ENCODE measurements at places on chromosomes 3 and 15.

- no peak for DNase-seq
Measured at GRCh38 chr3:176193032-176193730, 1004.1 kb downstream of the TBL1XR1 start.

GRCh38 chr15:57031605-57032004 is 113.2 kb downstream of the TCF12 start:
- DNase-seq: no peak

GRCh38 chr3:177536873-177537272 is 339.6 kb upstream of the TBL1XR1 start:
- DNase-seq: no peak

DNA sequence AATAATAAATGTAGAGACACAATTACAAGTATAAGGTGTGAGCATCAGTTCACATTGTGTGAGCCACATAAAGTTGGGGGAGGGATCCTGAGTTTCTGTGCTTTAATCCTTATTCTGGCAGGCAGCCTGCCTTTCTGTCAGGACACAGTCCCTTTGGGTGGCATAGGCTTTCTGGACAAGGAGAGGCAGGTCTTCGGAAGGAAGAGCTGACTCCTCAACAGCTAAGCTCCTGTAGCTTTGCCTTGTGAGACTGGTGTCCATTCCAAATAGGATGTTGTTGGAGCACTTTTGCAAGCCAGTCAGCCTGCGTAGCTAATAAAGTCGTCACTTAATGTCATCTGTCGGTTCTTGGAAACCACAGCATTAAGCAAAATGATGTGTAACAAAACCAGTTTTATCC is 151.9 kb upstream of the MCTP2 start:
- DNase-seq: no peak

GRCh38 chr3:122091602-122092295 is 36.6 kb downstream of the CD86 start:
- DNase-seq: no peak
